Progenitor cell of endocrine pancreas (in vitro differentiated cells): ENCODE measurements at places on chromosomes 6 and 20. TPM values are rescaled to one million over a fixed set of nuclear protein-coding genes. Genes with fewer than 3 reads are reported as not detected.

- no peak for DNase-seq
Observed at GRCh38 chr6:11975353-11975977, 36.6 kb upstream of the HIVEP1 start.

FRMD1 gene
- not detected in 2 replicates for total RNA-seq

DNA sequence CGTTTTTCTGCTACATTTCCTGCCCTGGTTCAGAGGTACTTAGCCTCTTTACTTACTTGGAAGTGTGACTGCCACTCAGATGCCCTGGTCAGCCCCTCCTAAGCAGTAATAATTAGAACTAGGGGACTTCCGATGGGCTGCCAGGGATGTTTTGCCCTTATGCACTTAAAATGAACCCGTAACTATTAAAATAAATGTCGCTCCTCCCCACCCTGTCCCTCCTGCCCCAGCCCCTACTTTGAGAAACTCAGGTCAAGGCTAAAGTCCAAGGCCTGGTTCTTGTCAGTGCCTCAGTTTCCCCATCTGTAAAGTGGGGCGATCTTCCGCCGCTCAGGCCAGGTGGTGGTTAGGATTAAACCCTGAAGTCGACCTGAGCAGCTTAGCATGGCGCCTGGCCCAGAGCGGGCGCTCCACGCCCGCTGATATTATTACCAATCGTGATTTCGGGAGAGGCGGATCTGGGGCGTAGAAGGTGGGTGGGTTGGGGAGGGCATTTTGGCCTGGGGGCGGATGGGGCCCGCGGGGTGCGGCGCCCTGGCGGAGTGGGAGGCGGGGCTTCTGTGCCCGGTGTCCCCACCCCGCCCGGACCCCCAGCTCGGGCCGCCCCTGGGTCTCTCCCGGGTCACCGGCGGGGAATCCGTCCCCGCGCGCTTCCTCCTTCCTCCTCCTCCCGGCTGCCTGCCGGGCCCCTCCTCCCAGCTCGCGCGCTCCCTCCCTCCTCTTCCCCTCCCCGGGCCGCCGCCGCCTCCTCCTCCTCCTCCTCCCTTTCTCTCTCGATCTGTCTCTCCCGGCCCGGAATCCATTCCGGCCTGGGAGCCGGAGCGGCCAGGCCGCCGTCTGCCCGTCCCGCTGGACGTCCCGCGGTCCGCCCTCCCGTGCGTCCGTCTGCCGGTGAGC, at the start of gene SRC:
SRC (plus strand) TSS at position 802 of the 897 bp plus-strand sequence. CDS start 38,014 bp downstream, outside the sequence.
- DNase-seq = peak; percentile 64

SLC22A7 gene
- total RNA-seq = not detected in 2 replicates

STK35 gene
- total RNA-seq = 39.8 and 41.9 TPM in 2 replicates

GRCh38 chr6:152148412-152148811, 340.9 kb downstream of the ESR1 start:
- no peak for DNase-seq

GRCh38 chr6:139846538-139847456, 472.3 kb upstream of the CITED2 start:
- DNase-seq = no peak

GRCh38 chr6:31142361-31142761, 3.5 kb upstream of the PSORS1C2 start:
- no peak for DNase-seq

DNA sequence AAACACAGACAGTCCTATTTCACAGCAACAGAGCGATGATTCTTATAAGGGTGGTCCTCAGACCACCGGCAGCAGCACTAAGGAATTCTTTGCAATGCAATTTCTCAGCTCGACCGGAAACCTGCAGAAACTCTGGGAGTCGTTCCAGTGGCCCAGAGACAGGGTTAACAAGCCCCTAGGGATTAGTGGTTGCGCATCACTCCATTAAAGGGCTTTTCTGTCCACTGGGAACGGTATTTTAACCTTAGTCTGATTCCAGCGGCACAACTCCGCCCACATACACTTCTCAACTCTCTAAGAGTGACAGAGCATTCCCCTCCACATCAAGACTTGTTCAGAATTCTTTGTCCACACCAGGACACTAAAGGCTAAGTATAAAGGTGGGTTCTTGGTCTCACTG, 341.5 kb downstream of the TFAP2A start:
- no peak for DNase-seq

DNA sequence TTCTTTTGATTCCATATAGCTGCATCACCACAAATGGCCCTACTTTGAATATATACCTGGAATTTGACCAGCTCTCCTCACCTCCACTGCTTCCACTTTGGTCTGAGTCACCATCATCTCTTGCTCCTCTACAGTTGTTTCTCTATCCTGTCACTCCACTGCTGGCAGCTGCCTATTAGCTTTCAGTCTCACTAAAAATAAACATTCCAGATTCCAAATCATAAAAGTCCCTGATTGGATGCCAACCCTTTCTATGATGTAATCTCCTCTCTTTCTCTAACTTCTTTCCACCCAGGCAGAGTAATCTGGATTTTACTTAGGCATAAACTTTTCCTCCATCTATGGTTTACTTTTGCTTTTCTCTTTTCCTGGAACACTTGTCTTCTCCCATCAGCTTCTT, 49.1 kb downstream of the RFPL4B start:
- DNase-seq = no peak

GRCh38 chr6:593139-593906, 63.6 kb downstream of the HUS1B start:
- peak; percentile 35 for DNase-seq
